Left cardiac atrium (tissue), 4 donors: ENCODE measurements at places on chromosomes 5 and 9. TPM values are rescaled to one million over a fixed set of nuclear protein-coding genes. Genes with fewer than 3 reads are reported as not detected.

The CTXN3 gene
- total RNA-seq, result not detected

The SOX30 gene
- total RNA-seq, result 0.44 TPM

The ELAVL2 gene
- not detected for total RNA-seq

The S100Z gene
- not detected for total RNA-seq

The PRUNE2 gene
- total RNA-seq, result 37.5 TPM

The SLC34A3 gene
- total RNA-seq, result not detected

DNA sequence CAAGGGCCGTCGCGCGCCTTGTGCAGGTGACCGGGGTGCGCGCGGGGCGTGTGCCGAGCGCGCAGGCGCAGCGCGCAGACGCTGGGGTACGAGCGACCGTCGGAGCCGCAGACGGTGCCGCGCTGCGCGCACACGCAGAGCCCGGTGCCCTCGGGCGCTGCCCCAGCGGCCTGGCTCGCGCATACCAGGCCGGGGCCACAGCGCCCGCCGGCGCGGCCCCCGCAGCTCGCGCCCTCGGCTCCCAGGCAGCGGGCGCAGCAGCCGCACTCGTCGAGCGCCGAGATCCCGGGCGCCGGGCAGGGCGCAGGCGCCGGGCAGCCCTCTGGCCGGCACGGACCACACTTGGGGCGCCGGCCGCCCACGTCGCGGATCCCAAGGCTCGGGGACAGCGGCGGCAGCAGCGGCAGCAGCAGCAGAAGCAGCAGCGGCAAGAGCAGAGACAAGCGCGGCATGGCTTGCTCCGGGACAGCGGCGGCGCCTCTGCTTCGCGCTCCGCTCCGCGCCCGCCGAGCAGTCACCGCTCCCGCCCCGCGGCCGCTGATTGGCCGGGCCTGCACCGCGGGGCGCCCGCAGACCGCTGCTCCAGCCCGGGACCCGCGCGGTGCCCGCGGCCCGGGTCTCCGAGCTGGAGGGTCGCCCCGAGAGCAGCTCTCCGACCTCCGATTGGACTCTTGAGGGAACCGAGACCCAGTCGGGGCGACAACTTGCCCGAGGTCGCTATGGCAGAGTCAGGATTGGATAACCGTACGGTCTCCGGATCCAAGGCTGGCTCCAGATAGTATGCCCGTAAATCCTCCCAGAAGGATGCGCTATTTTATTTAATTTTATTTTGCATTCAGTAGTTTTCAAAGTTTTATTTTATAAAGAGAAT, at the start of gene IGFBPL1:
Gene IGFBPL1, minus strand, starts transcription at position 482 of the 871 bp plus-strand sequence. Its CDS starts 30 bp downstream, at position 452.
- no peak for DNase-seq

DNA sequence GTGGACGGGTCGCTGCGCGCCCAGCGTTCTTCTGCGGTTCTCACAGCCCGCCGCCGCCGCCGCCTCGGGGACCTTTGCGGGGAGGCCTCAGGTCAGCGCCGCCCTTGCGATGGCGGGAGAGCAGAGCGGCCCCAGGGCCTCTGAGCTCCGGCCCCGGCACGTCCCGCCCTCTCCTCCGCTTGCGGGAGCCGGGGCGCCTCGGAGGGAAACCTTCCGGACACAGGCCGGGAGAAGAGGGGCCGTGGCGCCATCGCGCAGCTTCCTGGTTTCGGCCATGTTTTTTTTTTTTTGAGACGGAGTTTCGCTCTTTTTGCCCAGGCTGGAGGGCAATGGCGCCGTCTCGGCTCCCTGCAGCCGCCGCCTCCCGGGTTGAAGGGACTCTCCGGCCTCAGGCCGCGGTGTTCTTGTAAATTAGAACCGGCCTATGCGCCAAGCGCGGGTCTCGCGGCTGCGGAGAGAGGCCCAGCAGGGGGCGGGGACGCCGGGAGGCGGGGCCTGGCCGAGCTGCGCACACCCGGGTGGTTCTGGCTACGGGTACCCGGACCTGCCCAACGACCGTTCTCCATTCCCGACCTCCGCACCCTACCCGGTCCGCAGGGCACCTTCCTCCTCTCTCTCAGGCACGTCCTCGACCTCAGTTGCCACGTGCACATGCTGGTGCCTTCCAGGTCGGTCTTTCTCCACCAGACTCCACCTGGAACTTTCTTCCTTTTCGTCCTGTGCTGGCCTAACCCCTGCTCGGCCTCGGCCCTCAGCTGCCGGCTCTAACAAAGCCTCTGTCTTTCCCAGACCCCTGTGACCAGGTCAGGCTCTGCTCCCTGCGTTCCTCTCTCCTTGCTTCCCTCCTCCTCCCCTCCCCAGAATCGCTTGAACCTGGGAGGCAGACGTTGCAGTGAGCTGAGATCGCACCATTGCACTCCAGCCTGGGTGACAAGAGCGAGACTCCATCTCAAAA, 28.8 kb upstream of the MGAT1 start:
- peak; percentile 89 for DNase-seq

DNA sequence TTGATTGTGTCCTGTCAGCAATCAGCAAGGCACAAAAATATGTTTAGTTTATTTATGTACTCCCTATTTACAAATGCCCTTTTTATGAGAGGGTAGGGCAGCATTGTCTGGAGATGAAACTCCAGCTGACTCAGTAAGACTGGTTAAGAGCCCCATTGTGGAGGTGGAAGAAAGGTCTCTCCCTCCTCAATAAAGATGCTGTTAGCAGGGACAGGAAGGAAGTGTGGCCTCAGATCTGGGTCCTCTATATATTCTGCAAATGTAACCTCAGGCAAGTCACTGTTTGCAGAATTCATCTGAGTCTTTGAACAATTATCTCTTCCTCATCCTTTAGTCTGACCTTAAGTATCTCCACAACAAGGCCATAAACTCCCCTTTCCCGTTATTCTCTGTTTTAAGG, 48.3 kb upstream of the TRAF1 start:
- no peak for DNase-seq

DNA sequence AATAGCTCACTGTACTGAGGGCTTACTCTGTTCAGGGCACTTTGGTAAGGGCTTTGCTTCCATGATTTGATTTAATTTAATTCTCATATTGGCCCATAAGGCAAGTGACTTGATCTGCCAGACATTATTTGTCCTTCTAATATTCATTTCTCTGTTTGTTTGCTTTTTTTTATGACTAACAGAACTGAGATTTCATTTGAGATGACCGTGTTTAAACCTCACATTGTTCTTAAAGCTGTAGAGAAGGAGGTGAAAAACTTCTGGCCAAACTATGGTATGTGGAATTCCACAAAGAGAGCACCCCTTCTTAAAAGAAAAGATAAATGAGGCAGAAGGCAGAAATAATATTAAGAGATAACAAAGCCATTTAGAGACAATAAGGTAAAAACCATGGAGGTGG, 775.6 kb upstream of the ACO1 start:
- DNase-seq, result no peak

- DNase-seq, result no peak
These were observed 265.5 kb downstream of the NDUFS4 start for GRCh38 chr5:53825926-53826325.

DNA sequence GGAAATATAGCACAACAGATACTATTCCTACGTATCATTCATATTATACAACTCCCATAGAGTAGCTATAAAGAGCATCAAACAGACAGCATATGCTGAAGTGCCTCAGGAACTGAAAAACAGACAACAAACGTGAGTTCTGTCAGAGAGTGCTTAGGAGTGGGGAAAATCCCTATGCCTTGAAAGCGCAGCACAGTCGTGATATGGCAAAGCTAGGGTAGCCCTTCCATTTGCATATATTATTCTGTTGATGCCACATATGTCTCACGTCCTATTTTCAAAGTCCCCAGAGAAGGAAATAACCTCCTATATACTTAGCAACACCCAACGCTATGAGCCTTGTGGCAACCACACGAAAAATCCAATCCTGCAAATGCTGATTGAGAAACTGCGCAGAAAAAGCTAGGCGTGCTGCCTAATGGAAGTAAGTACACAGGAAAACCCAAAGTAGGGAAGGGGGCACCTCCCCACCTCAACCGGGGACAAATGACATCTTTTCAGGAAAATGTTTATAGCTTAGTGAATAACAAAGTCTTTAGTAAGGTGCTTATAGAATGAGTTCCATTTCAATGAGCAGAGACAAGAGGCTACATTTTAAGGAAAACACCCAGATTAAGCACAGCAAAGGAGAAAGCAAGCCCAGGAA, 105.1 kb downstream of the MED10 start:
- no peak for DNase-seq

- peak; percentile 26 for DNase-seq
These were observed 16.9 kb upstream of the COL5A1 start for GRCh38 chr9:134624621-134625181.

DNA sequence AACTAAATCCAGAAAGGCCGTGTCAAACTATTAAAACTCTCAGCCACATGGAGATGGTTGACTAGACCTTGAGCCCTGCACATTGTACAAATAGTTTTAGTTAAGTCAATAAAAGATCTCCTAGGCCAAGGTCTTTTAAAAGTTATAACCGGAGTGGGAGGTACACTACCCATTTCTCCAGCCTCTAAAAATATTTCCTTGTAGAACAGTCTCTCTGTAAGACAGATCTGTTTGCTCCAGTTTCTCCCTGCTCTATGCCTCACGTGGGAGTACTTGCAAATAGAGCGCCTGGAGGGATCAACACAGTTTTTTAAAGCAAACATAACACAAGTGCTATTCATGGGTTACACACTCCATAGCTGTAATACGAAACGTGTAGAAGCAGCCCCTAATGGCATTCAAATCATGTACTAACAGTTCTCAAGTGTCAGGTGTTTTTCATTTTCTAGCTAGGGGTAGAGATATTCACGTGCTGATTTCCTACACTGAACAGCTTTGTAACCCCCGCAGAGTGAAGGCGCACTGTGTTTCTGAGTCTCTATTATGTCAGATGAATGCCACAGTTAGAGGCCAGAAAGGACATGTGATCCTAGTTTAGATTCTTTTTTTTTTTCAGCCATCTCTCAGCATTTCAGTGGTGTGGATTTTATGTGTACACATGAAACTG, 703.4 kb upstream of the GRAMD2B start:
- no peak for DNase-seq

GRCh38 chr9:133115604-133116345, 5.3 kb downstream of the RALGDS start:
- peak; percentile 20 for DNase-seq

- DNase-seq, result no peak
These were observed 179.6 kb downstream of the MLLT3 start for GRCh38 chr9:20442461-20443319.

- DNase-seq, result no peak
These were observed 21.2 kb downstream of the RASEF start for GRCh38 chr9:83041771-83042170.

GRCh38 chr5:96911139-96911538, 24.7 kb upstream of the LNPEP start:
- DNase-seq, result no peak

GRCh38 chr9:84874022-84874421, 204.5 kb downstream of the NTRK2 start:
- no peak for DNase-seq
